ENCODE measurements at places on chromosomes 16 and 17.

GRCh38 chr17:9140550-9141424 lies 119.5 kb downstream of the NTN1 start:
- DNase-seq: no peak

GRCh38 chr17:81305051-81305630 lies 10.0 kb upstream of the SLC38A10 start:
- DNase-seq: no peak

- DNase-seq: no peak
Observed at GRCh38 chr17:27352448-27353032, 58.6 kb downstream of the WSB1 start.

DNA sequence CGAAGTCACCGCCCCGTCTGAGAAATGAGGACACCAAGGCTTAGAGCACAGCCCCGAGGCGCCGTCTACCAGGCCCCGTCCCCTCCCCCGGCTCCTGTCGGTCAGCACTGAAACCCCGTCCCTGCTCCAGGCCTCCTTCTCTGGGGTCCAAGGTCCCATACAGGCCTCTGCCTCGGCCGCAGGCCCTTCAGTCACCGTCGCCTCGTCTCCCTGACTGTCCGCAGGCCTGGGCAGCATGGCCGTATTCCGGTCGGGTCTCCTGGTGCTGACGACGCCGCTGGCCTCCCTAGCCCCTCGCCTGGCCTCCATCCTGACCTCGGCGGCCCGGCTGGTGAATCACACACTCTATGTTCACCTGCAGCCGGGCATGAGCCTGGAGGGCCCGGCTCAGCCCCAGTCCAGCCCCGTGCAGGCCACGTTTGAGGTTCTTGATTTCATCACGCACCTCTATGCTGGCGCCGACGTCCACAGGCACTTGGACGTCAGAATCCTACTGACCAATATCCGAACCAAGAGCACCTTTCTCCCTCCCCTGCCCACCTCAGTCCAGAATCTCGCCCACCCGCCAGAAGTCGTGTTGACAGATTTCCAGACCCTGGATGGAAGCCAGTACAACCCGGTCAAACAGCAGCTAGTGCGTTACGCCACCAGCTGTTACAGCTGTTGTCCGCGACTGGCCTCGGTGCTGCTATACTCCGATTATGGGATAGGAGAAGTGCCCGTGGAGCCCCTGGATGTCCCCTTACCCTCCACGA lies 617 bp downstream of the COASY start:
- DNase-seq: no peak

GRCh38 chr17:28528327-28529012 lies 22.3 kb downstream of the FOXN1 start:
- no peak for DNase-seq

- DNase-seq: no peak
Observed at GRCh38 chr17:4540687-4541327, 14.4 kb downstream of the MYBBP1A start.

- DNase-seq: no peak
Observed at GRCh38 chr17:59510611-59511010, 54.8 kb upstream of the DHX40 start.

- no peak for DNase-seq
Observed at GRCh38 chr17:73934696-73935095, 268.8 kb upstream of the RPL38 start.

DNA sequence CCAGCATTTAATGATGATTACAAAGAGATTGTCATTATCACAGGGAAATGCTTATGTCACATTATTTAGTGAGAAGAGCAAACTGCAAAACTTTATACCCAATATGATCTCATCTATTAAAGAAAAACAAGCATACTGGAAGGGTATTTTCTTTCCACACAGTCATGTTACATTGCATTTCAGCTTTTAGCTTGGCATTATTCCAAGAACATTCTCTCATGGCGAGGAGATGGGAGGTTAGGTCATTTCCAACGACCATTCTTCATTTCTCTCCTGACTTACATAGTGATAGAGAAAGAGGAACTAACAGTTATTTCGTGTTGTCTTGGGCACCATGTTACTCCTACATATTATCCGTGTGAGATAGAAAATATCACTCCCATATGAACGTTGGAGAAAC lies 309.4 kb upstream of the XYLT1 start:
- DNase-seq: no peak

GRCh38 chr17:72373910-72374741 lies 253.3 kb downstream of the SOX9 start:
- DNase-seq: no peak

Measured in stimulated activated CD8-positive, alpha-beta memory T cell treated with anti-CD3 and anti-CD28 coated beads, Interleukin-15, amount 100 ng/mL, for 1 hour (primary cell).